ENCODE measurements at places on chromosomes 6 and 20.

DNA sequence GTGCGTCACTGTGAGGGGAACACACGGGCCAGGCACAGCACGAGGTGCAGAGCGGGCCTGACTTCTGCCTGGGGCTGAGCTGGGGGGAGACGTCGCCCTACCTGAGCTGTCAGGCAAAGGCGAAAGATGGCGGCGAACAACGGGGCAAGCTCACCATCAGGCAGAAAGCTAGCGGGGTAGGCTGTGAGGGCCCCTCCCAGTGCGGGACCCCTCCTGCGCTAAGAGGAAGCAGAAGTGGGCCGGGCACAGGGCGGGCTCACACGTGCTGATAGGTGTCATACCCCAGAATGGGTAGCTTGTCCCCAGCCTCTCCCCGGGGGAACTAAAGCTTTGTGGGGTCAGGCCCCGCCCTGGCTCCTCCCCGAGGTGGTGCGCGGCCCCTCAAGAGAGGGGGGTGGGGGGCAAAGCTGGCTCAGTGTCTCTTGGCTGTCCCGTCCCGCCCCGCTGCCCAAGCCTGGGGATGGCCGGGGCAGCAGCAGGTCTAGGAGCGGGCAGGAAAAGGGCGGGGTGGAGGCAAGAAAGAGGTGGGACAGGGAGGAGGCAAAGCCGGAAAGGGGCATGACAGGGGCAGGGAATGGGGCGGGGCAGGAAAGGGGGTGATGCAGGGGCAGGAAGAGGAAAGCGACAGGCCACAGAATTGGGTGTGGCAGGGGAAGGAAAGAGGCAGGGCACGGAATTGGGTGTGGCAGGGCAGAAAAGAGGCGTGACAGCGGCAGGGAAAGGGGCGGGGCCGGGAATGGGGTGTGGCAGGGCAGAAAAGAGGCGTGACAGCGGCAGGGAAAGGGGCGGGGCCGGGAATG lies 14.7 kb downstream of the UCKL1 start:
- DNase-seq, result peak; percentile 79

DNA sequence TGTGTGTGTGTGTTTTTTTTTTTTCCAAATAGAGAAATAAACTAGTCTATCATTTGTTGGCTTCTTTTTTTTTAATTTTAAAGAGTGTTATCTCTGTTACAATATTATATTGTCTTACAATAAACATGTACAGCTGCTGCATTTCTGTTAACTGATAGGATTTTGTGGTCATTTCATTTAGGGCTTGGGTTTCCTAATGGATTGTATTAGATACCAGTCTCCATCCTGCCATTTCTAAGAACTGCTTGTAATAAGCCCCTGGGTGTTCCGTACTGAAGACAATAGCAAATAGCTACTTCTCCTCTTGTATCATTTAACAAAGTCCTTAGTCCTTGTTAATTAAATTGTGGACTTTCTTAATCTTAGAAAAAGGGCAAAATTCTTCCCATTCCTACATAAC lies 45.7 kb downstream of the SOBP start:
- DNase-seq, result no peak

- no peak for DNase-seq
Observed at GRCh38 chr6:136510782-136511181, 39.4 kb downstream of the MAP7 start.

GRCh38 chr20:49541733-49542513 lies 26.0 kb downstream of the PTGIS start:
- peak; percentile 60 for DNase-seq

DNA sequence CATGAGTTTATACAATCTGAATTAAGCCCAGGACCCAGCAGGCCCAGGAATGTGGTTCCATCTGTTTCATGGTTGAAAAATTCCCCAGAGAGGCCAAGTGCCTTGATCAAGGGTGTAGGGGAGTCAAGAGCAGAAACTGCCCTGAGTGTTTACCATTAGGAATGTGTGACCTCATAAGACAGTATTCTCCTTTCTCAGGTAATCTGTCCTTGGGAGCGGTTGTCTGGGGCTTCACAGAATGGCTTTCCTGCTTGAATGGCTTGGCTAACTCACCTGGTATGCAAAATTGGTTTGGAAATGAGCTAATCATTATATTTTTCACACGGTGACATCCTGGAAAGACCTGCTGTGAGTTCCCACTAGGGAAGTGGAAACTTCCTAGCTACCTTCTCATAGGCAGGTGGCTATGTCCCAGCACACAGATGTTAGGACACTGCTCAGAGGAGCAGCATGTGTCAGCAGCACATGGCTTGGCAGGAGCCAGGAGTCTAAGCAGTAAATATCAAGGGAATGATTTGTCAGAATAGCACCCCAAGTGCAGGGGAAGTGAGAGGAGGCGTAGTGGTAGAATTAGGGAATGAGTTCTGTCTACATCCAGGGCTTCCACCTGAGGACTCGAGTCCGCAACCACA lies 17.7 kb downstream of the CLIC5 start:
- no peak for DNase-seq

GRCh38 chr6:110296241-110297025 lies 61.7 kb downstream of the METTL24 start:
- DNase-seq, result no peak

DNA sequence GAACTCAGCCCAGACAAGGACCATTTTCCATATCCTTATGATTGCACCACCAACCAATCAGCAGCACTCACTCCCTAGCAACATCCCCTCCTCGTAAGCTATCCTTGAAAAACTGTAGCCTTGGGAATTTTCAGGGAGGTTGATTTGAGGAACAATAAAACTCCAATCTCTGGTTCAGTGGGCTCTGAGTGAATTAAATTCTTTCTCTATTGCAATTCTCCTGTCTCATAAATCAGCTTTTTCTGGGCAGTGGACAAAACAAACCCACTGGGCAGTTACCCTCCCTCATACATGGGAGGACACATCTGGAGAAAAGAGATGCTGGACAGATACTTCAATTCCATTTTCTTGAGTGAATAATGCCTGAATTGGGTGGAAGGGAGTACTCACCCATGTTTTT lies 115.4 kb upstream of the STXBP5 start:
- no peak for DNase-seq

Measured in activated T-helper 1 cell treated with anti-CD3 and anti-CD28 coated beads, Interleukin-12 subunit alpha, Interleukin-12 subunit beta, Interleukin-2, Interleukin-4 antibody, amounts not matched to agents 30 ng/mL and 10 ng/mL and 1 ng/mL, durations not matched to agents 14 hours and 24 hours and 36 hours (primary cell).